Cortex of kidney (tissue), 1 donor: ENCODE measurements at places on chromosomes 5 and 9.

- no peak for DNase-seq
These were observed 145.6 kb downstream of the HSD17B3 start for GRCh38 chr9:96156171-96156974.

- DNase-seq, result no peak
These were observed 162.9 kb upstream of the ELL2 start for GRCh38 chr5:96124589-96124988.

DNA sequence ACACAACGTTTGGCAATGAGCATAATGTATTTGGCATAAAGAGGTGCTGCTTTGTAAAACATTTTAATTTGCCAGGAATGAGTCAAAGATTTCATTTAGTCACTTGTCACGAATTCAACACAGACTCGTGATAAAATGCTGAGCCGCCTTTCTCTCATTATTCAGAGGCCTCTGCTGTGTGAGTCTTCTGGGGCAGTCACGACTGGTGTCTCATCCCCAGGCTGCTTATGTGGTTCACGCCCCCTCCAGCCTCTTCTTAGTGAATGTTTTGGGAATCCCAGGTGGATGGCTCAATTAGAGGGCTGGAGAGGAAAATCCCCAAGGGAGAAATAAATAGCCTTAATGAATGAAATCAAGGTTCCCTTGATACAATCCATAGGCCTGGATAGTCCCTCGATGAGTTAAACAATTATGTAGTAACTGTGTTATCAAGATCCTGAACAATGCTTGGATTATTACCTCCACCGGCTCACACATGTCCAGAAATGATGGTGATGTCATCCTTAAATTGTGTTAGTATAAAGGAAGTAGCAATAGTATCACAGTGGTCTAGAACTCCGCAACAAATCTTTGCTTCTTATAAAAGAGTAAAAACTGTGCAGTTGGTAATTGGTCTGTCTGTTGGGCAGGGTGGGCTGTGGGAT, 192.1 kb upstream of the ADAMTS16 start:
- DNase-seq, result no peak

GRCh38 chr5:58922461-58923171, 339.7 kb downstream of the RAB3C start:
- no peak for DNase-seq

- no peak for DNase-seq
These were observed 355.4 kb downstream of the CAAP1 start for GRCh38 chr9:26537211-26537610.

DNA sequence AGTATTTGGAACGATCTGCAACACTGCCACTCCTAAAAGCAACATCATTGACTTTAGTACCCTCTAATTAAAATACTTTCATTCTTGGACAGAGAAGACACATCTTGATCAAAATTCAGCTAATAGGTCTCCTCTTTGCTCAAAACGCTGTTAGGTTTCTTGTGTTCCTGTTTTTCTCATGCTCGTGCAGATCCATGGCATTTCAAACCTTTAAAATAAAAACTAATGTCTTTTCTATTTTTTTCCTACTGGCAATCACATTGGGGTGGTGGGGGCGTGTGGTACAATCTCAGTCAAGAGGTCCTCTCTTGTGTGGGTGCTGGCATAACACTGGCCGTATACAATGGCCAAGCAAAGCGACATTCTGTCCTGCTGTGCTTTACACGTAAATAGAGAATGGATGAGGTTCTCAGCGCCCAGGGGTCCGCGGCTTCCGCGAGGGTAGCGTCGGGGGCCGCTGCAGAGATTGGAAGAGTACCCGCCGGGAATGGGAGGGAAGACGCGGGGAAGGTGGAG, 315 bp upstream of the GPR150 start:
- DNase-seq, result no peak

- no peak for DNase-seq
These were observed 813.9 kb upstream of the CDH10 start for GRCh38 chr5:25458628-25459027.

- no peak for DNase-seq
These were observed 157.5 kb upstream of the IQGAP2 start for GRCh38 chr5:76245590-76245989.

DNA sequence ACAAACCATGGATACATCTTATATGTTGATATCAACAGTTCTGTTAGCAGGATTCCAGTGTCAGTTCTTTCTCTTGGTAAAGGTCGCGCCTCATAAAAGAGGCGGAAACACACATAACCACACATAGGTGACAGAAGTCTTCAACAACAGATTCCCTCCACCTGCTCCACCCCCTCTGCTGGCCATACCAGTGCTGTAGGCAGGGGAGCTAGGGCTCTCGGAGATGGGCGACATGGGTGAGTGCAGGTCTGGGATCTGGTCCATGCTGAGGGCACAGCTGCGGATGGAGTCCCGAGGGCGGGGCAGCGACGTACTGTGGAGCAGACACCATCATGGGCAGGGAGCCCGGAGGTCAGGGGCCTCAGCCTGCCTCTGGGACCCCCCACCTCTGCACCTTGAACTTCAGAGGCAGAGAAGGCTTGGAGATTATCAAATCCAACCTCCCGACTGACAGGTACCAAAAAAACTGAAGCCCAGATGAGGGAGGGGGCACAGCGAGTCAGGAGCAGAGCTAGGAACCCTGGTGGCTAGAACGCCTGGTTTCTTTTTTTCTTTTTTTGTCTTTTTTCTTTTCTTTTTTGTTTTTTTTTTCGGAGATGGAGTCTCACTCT, 12.0 kb upstream of the TOR2A start:
- DNase-seq, result no peak

GRCh38 chr5:139022528-139022927, 147.4 kb upstream of the LRRTM2 start:
- no peak for DNase-seq

GRCh38 chr9:135822374-135822755, 85.0 kb downstream of the CAMSAP1 start:
- no peak for DNase-seq

DNA sequence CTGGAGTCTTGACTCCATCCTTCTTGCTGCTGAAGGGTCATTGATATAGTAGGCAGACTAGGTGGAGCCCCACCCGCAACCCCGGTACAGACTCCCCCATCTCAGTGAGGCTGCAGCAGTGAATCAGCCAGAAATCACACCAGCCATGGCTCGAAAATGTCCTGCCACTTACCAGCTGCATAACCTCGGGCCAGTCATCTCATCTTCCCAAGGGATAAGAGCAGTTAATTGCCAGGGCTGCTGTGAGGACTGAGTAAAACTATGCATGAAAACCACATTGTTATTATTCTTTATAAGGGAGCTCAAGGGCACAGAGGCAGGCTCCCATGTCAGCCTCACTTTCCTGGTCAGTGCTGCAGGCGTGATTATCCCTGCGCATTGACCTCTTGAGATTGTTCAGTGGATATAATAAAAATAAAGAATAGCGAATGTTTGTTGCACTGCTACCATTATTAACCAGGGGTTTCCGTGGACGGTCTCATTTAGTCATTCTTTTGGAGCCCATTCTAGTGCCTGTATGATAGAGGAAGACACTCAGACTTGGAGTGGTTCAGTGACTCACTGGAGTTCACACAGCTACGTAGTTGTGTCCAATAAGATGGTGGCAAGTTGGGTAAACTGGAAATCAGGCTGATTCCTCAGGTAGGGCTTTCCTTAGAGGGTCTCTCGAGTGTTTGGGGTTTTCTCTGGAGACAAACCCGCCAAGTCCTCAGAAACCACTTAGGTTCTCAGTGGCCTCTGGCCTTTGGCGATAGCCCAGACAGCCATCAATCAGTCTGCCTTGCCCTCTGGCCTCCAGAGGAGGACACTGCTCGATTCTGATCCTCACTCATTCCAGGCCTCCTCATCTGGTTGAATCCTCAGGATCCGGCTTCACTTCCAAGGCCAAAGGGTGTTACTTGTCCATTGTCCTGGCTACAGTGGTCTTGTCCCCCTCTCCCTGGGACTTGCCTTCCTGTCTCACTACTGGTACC, 39.9 kb downstream of the COL15A1 start:
- no peak for DNase-seq

DNA sequence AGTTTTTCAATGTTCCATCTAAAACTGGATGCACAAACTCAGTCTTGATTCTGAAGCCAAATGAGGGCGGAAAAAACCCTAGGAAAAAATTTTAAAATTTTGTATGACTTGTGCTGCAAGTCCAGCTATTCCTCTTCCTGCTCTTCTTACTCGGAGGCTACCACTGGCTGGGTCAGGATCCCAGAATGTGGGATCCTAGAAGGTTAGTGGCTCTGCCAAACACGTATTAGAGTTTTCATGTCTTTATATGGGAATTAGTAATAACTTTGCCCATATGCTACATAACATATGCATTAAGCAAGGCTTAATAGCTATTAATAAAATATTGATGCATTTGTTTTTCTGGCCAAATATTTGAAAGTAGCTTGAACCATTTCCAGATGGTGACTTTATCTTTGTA, 458.3 kb downstream of the AGTPBP1 start:
- DNase-seq, result no peak

- no peak for DNase-seq
These were observed 77.1 kb upstream of the KLF4 start for GRCh38 chr9:107566611-107567061.

DNA sequence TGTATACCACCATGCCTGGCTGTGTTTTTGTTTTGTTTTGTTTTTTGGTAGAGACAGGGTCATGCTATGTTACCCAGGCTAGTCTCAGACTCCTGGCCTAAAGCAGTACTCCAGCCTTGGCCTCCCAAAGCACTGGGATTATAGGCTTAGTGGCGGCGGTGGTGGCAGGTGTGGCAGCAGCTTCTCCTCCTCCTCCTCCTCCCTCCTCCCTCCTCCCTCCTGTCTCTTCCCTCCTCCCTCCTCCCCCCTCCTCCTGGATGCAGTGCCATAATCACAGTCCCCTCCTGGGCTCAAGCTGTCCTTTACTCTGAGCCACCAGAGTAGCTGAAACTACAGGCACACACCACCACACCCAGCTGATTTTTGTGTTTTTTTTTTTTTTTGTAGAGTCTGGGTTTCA, 71.2 kb downstream of the UHRF2 start:
- DNase-seq, result no peak

DNA sequence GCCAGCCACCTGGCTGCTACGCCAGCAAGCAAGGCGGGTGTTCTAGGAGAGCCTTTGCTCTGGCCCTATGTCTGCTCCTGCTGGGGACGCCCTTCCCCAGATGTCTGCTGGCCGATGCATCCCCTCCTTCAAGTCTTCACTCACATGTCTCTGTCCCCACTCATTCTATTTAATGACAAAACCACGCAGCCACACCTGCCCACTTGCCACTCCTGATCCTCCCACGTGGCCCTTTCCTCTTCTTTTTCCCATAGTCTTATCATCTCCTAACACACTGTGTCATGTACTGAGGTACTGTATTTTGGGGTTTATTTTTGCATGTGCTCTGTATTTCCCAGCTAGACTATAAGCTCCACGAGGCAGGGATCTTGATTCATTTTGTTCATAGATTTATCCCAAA, 62.0 kb upstream of the HRH2 start:
- DNase-seq, result no peak

DNA sequence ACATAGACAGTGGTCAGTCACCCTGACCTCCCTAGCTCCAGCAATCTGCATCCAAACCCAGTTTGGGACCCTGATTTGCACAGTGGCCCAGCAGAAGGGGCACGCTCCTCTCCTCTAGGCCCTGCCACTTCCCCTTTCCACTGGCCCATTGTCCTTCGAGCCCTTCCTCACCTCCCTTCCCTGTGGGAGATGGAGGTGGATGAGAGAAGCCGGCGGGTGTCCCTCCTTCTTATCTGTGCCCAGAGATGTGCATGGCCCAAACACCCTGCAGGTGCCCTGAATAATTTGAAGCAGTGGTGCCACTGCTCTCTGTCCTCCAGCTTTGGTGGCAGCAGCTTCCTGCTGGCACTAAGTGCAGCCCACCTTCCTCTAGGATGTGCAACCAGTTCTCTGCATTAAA, 140.0 kb downstream of the BARX1 start:
- DNase-seq, result no peak

DNA sequence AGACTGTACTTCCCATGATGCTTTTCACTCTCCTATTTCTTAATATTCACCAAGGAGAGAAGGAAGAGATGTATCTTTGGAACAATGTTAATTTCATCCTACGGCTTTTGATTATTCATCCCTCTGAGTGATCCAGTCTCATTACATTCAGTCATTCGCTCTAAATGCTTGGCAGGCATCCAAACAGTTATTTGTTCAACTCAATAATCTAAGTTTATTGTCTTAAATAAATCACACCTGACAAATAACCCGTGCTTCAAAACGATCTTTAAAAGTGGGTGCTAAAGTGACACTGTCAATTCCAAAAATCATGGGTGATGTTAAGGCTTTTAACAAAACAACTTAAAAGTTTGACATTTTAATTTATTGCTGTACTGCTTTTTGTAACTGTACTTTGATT, 233.1 kb downstream of the RASEF start:
- no peak for DNase-seq

- DNase-seq, result no peak
These were observed 235.5 kb upstream of the ACTBL2 start for GRCh38 chr5:57718155-57718554.

DNA sequence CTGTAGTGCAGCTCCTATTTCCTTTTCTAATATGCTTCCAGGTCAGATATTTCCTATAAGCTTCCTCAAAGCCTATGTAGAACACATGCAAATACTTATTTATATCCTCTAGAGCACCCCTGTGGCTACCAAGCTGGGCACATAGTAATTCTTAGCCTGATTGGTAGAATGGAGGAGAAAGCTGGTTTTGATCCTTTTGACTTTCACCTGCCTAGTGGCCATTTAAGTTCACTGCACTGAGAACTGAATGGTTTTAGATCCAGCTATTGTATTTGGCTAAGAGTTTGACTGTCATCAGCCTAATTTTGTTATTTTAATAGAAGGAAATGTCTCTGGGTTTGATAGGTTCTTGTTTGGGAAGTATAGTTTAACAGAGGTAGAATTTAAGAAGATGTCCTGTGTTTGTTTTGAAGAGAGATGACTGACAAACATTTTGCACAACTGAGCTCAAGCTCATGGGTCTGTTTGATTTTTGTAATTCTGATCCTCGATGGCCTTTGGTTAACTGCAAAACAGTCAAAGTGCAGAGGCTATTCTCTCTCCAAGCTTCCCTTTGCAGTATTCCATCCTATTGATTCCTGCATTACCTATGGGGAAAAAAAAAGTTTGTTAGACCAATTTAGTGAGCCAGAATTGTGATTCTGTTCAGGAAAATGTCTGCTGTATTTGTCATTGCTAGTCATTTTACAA, 85.4 kb downstream of the KCNN2 start:
- no peak for DNase-seq

GRCh38 chr9:121984726-121985402, 108.2 kb downstream of the TTLL11 start:
- no peak for DNase-seq

DNA sequence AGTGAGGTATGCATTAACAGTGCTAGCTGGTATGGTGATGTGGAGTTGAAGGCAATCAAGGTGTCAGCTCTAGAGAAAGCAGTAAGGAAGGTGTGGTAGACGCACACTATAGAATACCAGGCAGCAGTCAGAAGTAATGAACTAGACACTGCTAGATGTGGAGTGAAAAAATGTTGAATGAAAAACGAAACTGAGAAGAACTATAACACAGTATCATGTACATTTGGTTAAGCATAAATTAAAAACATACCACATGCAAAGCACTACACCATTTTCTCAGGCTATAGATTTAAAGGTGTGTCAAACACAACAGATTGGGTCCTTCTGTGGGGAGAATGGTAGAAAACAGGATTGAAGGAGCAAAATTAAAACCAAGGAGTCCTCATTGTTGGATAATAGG, 15.4 kb downstream of the ZNF622 start:
- DNase-seq, result no peak

GRCh38 chr9:89779405-89780203, 174.8 kb downstream of the GADD45G start:
- no peak for DNase-seq
